CD4-positive, alpha-beta memory T cell (primary cell): ENCODE measurements at places on chromosomes 7 and 10.

- DNase-seq, result no peak
Observed at GRCh38 chr10:124056337-124056980, 36.9 kb downstream of the CHST15 start.

DNA sequence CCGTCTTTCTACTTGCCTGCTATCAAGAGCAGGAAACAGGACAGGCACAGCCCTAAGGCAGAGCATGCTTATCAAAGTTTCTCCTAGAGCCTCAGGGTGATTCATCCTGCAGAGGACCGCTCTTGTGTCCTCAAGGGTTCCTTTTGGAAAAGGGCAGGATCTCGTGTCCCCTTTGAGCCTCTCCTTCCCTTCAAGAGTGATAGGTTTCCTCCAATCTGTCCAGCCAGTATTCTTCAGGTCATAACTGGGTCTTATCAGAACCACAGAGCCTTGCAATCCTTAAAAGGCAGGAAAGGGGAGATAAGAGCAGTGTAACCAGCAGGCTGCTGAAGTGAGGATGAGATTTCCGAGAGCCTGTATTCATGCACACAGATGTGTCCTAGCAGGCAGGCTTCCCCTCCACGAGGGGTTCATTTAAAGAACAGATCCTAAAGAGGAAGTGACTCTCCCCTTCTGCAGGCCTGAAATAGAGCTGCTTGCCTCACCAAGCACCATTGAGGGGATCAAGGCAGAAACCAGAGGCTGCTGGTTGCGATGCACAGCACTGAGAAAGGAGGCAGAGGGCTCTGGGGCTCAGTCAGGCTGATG is 90.5 kb upstream of the SVIL start:
- DNase-seq, result no peak

DNA sequence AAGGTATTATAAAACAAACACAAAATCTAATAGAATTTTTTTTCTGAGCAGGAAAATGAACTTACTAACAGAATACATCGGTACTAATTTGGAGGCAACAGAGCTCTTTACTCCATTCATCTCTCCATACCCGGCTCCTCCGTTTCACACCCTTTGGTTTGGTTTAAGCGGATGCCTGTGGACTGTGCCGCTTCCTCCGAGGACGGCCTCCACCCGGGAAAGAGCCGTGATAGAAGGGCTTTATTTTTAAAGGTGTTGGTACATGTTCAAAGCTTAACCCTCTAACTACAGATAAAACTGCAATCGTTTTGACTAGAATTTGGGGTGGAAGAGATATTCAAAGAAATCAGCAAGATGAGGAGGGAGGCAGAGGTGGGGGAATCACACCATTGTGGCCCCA is 1.9 kb downstream of the VIPR2 start:
- no peak for DNase-seq

DNA sequence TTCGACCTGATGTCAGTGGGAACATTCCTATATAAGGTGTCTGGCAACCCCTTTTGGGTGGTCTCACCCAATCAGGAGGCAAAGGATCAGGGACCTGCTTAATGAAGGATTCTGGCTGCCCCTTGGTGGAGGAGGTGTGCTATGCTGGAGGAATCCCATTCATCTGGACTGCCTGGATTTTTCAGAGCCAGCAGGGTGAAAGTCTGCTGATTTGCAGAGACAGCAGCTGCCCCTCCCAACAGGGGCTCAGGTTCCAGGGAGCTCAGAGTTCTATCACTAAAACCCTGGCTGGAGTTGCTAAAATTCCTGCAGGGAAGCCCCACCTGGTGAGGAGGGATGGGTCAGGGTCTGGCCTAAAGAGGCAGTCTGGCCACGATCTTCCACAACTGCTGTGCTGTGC is 398.5 kb upstream of the CNTNAP2 start:
- DNase-seq, result no peak
